Effector memory CD8-positive, alpha-beta T cell (primary cell): ENCODE measurements at places on chromosomes 4 and X.

DNA sequence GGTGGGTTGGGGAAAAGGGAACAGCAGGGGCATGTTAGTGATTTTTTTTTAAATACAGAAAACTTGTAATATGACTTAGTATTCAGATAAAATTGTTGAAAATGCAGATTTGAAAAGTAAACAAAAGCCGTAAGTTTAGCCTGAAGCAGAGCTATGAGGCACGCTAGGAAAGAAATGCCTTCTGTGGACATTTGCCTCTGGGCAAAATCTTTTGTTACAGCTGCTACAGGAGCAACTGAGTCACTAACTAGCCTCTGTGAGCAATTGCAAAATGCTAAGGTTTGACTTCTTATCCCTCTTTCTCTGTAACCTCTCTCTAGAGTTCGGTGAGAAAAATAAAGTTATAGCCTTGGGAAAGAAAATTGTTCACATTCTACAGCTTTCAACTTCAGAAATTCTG is 350.0 kb downstream of the SLC7A11 start:
- no peak for DNase-seq

- DNase-seq: no peak
Observed at GRCh38 chr4:183321079-183321478, 1.0 kb upstream of the CLDN22 start.

- no peak for DNase-seq
Observed at GRCh38 chr4:151163855-151164254, 64.4 kb downstream of the RPS3A start.

GRCh38 chr4:7182616-7183015 is 9.7 kb upstream of the SORCS2 start:
- DNase-seq: no peak

DNA sequence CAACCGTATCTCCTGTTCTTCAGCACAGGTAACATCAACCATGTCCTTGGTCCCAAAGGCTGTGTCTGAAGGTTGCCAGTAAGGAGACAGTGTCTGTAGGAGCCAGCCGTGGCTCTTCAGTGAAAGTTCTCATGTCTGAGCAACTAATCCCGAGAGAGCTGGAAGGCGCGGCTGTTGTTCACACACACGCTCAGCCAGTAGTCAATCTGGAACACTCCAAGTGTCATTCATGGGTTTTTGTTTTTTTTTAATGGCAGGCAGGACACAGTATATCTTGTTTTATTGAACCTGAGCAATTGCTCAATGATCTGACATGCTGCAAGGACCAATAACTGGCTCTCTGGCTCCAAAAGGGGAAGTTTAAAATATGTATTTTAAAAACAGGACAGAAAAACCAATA is 48.4 kb upstream of the MAP3K15 start:
- DNase-seq: no peak

- no peak for DNase-seq
Observed at GRCh38 chrX:85996555-85996954, 50.8 kb downstream of the CHM start.

DNA sequence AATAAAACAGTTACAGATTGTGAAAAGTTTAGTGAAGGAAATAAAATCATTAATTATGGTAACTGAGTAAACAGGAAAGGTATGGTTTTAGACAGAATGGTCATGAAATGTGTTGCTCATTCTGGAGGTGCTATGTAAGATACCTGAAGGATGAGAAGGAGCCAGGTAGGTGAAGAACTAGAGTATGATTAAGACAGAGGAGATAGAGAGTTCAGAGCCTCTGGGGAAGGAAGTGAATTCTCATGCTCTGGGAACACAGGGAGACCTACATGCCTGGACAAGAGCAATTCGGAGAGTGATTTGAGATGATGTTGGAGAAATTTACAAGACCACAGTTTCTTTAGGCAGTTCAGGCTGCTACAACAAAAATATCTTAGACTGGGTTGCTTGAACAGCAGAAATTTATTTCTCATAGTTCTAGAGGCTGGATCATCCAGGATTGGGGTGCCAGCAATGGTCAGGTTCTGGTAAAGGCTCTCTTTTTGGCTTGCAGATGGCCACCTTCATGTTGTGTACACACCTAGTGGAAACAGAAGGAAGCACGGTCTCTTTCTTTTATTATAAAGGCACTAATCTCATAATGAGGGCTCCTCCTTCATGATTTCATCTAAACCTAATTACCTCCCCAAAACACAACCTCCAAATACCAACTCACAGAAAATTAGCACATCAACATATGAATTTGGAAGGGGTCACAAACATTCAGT is 1416.1 kb downstream of the PCDH7 start:
- no peak for DNase-seq

DNA sequence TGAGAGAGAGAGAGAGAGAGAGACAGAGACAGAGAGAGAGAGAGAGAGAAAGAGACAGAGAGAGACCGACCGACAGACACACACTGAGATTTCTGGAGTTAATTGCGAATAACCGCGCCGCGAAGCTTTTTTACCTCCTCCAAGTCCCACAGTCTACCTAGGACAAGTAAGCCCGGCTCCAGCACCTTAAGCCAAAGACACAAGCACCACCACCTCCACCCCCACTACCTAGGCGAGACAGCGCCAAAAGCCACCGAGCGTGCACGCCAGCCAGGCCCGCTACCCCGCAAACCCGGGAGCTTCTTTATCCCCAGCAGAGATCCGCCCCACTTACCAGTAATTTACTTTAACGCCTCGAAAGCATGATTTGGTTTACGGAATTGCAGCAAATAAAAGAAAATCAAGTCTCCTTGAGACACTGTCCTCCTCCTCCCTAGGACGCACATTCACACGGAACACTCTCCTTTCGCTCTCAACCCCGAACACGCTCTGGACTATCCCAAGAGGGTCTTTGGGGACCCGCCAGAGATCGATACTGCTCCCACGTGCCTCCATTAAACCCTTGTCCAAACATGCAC is 649.6 kb upstream of the DIPK2B start:
- no peak for DNase-seq

DNA sequence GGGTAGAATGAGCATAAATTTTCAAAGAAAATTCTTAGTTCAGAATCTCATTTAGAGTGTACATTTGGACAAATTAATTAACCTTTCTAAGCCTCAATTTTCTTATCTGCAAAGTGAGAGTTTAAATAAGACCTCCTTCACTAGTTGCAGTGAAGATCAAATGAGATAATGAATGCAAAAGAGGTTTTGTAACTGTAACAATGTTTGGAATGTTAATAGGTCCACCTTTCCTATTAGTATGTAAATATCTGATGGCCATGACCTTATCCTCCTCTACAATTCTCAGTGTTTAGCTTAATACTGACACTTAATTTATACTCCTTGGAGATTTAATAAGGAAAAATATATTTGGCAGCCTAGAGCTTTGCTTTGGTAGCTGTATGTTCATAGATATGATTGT is 138.8 kb downstream of the GABRG1 start:
- no peak for DNase-seq

- no peak for DNase-seq
Observed at GRCh38 chr4:123488916-123489315, 92.3 kb downstream of the SPRY1 start.
